ENCODE measurements at places on chromosomes 16 and 17. TPM values are rescaled to one million over a fixed set of nuclear protein-coding genes. Genes with fewer than 3 reads are reported as not detected.

The DNAH3 gene
- 0.37 TPM for total RNA-seq

The EFCAB5 gene
- total RNA-seq = 0.90 TPM

The CCL8 gene
- 1.0 TPM for total RNA-seq

The TBC1D28 gene
- not detected for total RNA-seq

The CACNG3 gene
- not detected for total RNA-seq

The CCL3 gene
- 3.6 TPM for total RNA-seq

The CSH2 gene
- total RNA-seq = not detected

The TMEM238L gene
- total RNA-seq = 4.1 TPM

The TBC1D3 gene
- not detected for total RNA-seq

The PRSS8 gene
- total RNA-seq = 1.6 TPM

The PMP22 gene
- total RNA-seq = 191 TPM

The MGAT5B gene
- total RNA-seq = 0.63 TPM

The HOXB4 gene
- total RNA-seq = 2.0 TPM

The RAB37 gene
- 3.2 TPM for total RNA-seq

The KRT16 gene
- total RNA-seq = not detected

All from urinary bladder (tissue), 4 donors.